ENCODE measurements at places on chromosomes 1 and 21. TPM values are rescaled to one million over a fixed set of nuclear protein-coding genes. Genes with fewer than 3 reads are reported as not detected.

DNA sequence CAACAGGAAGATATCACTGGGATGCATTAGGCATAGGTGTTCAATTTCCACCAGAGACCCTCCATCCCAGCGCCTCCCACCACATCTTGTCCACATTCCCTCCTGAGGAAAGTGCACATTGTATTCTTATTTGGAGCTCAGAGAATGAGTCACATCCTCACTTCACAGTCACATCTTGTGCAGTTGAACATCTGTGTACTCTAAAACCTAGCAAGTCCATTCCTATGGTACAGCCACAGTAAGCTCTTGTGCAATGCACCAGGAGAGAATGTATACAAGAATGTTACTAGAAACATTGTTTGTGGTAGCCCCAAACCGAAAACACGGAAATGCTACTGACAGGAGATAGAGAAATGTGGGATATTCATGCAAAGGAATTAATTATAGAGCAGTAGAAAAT, 1.6 kb upstream of the KDF1 start:
- DNase-seq = no peak

Gene AK4
- 23.4 TPM for total RNA-seq

- no peak for DNase-seq
Measured at GRCh38 chr21:31023680-31024079, 14.6 kb downstream of the KRTAP19-8 start.

- no peak for DNase-seq
Measured at GRCh38 chr1:160451859-160452232, 51.5 kb downstream of the VANGL2 start.

Gene ACTN2
- total RNA-seq = not detected

GRCh38 chr1:19612530-19612929, 31.6 kb upstream of the NBL1 start:
- DNase-seq = no peak

- DNase-seq = no peak
Measured at GRCh38 chr21:14602382-14602958, 56.4 kb upstream of the SAMSN1 start.

Gene MCOLN3
- 0.34 TPM for total RNA-seq

DNA sequence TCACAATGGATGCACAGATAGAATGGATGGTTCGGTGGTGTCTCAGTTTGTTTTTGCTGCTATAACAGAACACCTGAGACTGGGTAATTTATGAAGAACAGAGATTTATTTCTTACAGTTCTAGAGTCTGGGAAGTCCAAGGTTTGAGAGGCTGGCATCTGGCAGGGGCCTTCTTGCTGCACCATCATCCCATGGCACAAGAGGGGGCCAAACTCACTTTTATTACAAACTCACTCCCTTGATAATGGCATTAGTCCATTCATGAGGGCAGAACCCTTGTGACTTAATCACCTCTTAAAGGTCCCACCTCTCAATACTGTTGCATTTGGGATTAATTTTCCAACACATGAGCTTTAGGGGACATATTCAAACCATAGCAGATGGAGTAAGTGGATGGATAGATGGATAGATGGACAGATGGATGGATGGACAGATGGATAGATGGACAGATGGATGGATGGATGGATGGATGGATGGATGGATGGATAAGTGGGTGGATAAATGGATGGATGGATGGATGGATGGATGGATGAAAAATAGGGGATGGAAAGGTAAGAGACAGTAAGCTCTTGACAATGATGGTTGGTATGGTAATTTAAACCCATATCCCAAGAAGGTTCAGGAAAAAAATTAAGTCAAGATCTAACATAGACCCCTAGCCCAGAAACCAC, 16.5 kb downstream of the CAMK2N1 start:
- no peak for DNase-seq

GRCh38 chr1:116111524-116112021, 374 bp downstream of the MAB21L3 start:
- DNase-seq = no peak

DNA sequence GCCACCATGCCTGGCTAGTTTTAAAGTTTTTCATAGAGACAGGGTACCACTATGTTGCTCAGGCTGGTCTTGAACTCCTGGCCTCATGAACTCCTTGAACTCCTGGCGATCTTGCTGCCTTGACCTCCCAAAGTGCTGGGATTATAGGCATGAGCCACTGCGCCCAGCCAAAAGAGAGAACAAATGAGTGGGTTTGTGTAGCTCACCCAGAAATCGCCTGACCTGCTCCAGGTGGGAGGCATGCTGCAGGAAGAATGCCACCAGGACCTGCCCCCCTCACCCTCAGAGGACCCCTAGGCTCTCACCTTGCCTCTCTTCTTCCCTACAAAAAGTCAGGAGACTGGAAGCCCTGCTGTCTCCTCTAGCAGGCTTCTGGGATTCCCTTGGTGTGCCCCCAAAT, 88.8 kb downstream of the SYT2 start:
- DNase-seq = no peak

Gene CSF3R
- not detected for total RNA-seq

DNA sequence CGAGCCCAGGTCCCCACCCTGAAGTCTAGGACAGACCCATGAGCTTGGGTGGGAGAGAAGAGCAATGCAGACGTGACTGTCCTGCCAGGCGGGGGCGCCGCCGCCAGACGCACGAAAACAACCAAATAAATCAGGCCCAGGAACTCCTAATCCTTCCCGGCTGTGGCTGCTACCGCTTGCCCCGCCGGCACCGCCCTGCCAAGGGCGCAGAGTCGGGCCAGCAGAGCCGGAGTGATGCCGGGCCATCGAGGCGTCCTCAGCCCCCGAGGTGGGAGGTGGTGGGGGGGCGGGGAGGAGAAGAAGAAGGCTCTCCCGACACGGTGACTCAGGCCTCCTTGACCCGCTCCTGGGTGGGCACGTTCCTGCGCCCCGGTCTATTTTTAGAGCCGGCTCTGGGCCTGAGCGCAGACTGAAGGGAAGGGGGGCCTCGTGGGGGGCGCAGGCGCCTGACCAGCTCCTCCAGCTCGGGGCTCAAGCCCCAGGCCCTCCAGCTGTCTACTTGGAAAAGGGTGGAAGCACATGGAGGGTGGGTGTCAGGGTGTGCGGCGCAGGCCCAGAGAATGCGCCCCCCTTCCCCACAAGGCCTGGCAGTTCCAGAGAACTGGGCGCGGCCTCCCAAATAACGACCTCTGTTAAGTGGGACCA, 10.7 kb upstream of the COL16A1 start:
- DNase-seq = no peak
